SK-N-SH treated with all-trans-retinoic acid at 6 μM for 48 hours (cell line): ENCODE measurements at places on chromosomes 2 and 18.

DNA sequence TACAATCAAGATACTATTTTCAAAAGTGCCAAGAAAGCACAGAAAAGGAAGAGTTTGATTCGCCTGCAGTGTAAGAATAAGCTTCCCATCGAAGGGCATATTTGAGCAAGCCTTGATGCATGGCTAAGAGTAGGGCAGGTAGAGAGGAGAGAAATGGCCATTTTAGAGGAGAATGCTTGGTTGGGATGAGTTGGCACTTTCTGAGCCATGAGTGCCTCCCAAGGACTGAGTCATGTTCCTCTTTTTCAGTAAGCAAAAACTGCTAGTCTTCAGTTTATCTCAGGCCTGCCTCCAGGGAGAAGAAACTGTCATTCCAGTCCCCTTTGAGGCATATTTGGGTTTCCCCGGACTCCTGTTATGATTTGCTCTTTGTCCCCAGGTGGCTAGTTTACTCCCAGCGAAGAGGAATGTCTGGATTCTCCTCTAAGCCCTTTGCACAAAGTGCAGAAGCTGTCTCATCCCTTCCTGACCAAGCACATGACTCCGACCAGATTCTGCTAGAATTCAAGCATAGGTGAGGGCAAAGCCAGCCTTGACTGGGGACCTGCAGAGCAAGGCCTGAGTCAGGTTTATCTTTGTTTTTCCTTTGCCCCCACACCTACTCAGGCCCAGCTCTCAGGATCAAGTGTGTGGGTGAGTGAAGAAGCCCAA, 115.2 kb downstream of the TTC32 start:
- peak; percentile 21; the same call in 1 of the 3 replicates for ATAC-seq

GRCh38 chr2:180040146-180040925, 33.2 kb upstream of the CWC22 start:
- ATAC-seq: peak; percentile 98

- no peak for ATAC-seq
Measured at GRCh38 chr2:33958591-33958990, 359.5 kb upstream of the FAM98A start.

- ATAC-seq: no peak
Measured at GRCh38 chr2:46801731-46802664, 113.6 kb downstream of the MCFD2 start.

GRCh38 chr2:102588213-102588939, 31.0 kb upstream of the SLC9A2 start:
- ATAC-seq: no peak

DNA sequence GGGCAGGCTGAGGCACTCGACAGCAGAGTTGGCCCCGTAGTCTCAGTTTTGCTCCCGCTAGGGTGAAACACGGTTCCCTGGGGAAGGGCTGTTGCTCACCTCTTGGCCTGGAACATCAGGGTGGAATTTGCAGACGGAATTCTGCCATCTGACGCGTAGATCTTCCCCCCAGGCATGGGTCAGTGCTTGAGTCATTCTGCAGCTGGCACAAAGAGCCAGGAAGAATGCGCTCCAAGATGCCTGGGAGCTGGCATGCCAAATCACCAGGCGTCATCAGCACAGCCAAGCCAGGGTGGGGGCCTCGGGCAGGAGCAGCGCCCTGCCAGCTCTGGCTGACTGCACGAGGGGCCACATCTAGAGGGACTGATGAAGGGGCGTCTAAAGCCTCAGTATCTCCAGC, 42.7 kb downstream of the ODC1 start:
- peak; percentile 80 for ATAC-seq

DNA sequence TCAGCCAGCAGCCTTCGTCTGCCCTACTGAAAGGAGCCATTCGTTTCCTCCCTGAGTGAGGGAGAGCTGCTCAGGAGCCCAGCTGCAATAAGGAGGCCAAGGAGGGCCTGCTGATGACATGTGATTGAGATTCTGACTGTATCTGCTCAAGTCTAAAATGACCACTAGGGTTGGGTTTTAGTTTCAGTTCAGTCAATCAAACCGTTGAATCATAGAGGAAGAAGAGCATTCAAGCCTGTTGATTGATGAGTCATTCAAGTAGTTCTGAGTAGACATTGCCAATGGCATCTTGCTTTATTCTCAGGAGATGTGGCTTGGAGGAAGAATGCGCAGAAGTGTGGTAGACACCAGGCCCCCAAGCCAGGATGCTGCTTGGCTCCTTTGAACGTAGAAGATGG, 19.9 kb upstream of the BCL2L11 start:
- no peak for ATAC-seq

DNA sequence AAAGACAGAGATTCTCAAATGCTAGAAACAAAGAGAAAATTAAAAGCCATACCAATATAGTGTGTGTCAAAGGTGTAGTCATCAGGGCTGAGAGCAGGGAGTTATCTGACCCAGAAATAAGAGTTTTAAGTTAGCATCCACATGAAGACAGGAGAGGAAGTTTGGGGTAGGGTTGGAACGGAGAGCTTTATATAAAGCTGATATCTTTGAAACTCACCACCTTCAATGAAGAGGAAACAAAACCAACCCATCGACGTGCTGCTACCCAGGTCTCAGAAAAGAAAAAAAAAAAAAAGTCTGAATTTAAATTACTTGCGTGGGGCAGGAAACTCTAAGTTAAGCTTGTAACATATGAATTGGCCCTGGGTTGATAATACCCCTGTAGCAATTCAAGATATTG, 42.4 kb downstream of the ARL4C start:
- ATAC-seq: no peak
